ENCODE measurements at places on chromosomes 6 and 20. TPM values are rescaled to one million over a fixed set of nuclear protein-coding genes. Genes with fewer than 3 reads are reported as not detected.

DNA sequence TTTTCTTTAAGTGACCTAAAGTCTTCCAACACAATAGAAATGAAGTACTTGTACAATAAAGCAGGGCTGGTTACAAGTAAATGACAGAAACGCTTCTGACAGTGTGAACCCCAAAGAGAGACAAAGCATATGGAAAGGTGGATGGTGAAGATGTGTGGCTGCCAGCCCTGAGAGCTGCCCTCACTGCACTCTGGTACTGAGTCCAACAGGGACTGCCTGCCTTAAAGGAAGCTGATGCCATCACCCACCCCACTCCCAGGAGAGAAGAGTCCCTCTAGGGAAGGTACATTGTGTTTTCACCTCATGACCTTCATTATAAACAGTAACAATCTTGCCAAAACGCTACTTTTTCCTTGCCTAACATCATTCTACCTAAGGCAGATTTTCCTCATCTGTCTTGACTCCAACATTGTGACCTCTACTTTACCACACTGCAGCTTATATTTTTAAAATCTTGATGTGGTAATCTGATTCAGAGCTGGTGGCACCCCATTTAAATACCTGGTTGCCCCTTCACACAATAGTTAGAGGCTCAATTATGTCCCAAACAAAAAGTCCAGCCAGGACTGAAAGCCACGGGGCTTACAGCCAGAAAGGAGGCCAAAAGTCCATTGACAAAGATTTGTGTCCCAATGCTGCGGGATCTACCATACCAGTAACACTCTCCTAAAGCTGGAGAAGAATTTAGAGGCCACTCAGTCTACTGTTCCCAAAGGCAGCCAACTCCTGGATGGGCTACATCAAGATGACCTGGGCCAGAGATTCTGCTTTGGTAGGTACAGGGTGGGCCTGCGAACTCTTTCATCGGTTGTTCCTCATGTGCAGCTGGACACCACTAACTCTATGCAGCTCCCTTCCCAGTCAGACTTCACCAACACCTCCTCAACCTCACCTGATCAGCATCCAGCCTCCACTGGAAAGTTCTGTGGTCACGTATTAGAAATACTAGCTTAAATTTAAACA lies 4.4 kb downstream of the APMAP start:
- H3K4me3 ChIP-seq: peak overlapping the region; percentile 31
- no peak for DNase-seq
- H3K36me3 ChIP-seq: no peaks in the 10 kb centered on the region
- no peak overlapping the region for H3K27ac ChIP-seq
- no peaks in the 10 kb centered on the region for H3K27me3 ChIP-seq

DNA sequence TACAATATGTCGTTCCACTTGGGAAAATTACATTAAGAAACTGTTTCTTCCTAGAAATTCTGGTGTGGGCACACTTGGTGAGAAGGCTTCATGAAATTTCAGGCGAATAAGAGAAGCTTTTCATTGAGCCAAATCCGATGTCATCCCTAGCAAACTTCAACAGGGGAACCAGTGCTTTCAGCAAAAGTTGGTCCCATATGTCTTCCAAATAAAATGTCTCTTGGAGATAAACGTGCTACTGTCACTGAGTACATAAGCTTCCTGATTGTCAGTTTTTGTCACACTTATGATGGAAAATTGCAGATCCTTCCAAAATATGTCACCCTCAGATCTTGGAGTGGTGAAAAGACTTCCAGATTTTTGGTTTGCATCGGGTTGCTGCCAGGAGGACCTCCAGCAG lies 31.1 kb upstream of the SLC35A1 start:
- H3K27ac ChIP-seq: no peak overlapping the region
- no peak overlapping the region for H3K4me3 ChIP-seq
- no peak for DNase-seq
- no peaks in the 10 kb centered on the region for H3K36me3 ChIP-seq
- no peaks in the 10 kb centered on the region for H3K4me1 ChIP-seq

DNA sequence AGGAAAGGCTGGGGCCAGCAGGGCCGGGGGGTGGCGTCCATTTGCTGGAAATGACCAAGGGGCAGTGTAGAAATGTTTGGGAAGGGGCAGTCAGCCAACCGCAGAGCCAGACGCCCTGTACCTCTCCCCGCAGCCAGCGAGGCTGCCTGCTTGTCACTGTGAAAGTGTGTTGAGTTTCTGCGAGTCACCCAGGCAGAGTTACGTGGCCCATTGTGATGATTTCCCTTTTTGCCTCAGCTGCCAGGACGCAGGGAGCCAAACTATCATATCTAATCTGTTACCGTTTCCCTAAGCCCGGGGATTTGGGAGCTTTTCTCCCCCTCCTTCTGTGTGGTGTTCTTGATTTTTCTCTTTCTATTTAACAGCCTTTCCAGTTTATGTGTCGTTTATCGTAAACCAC lies 67.9 kb upstream of the STX16 start:
- H3K36me3 ChIP-seq: peaks cover 11% of the 10 kb centered on the region
- H3K27me3 ChIP-seq: peaks cover 15% of the 10 kb centered on the region
- peaks cover 10% of the 10 kb centered on the region for H3K4me1 ChIP-seq
- no peak for DNase-seq

DNA sequence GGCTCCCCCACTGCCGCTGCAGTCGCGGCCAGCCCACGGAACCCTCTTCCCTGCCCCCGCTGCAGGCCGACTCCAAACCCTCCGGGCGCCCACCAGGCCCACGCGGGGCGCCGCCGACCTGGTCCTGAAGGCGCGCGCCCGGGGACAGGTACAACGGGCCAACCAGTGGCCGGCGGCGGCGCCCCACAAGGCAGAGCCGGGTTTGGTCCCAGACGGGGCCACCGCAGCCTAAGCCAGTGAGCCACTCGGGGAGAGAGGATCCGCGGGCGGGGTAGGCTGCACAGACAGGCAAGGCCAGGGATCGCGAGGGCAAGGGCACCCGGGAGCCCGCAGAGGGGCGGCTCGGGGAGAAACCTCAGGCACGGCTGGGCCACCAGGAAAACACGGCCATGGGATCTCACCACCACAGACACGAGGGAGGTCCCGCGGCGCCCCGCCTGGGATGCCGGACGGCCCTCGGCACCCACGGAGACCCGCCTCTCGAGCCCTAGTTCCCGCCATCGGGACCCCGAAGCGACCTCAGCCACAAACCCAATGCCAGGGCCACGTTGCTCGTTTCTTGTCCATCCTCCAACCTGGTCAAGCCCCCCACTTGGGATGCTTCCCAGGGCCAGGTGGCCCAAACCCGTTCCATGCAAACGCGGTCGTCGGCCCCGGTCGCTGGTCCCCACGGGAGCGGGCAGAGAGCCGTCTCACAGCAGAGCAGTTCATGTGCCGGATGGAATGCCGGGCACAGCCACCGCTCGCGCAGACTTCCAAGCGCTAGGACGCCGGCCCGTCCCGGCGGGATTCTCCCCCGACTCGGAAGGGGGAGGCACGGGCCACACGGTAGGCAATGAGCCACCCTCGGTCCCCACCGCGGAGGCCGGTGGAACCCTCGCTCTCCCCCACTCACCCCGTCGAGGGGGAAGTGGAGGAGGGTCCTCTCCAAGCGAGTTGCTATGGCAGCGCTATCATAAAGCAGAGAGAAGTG lies 1956.6 kb upstream of the DEFB115 start:
- H3K27me3 ChIP-seq: peaks cover 28% of the 10 kb centered on the region
- no peak overlapping the region for H3K27ac ChIP-seq
- no peaks in the 10 kb centered on the region for H3K4me1 ChIP-seq
- no peak for DNase-seq
- no peak overlapping the region for H3K4me3 ChIP-seq

- peaks cover 2% of the 10 kb centered on the region for H3K4me1 ChIP-seq
- peaks cover 4% of the 10 kb centered on the region for H3K36me3 ChIP-seq
- no peaks in the 10 kb centered on the region for H3K27me3 ChIP-seq
- no peak for DNase-seq
- no peak overlapping the region for H3K27ac ChIP-seq
These were observed 38.1 kb upstream of the PROKR2 start for GRCh38 chr20:5354901-5355300.

DNA sequence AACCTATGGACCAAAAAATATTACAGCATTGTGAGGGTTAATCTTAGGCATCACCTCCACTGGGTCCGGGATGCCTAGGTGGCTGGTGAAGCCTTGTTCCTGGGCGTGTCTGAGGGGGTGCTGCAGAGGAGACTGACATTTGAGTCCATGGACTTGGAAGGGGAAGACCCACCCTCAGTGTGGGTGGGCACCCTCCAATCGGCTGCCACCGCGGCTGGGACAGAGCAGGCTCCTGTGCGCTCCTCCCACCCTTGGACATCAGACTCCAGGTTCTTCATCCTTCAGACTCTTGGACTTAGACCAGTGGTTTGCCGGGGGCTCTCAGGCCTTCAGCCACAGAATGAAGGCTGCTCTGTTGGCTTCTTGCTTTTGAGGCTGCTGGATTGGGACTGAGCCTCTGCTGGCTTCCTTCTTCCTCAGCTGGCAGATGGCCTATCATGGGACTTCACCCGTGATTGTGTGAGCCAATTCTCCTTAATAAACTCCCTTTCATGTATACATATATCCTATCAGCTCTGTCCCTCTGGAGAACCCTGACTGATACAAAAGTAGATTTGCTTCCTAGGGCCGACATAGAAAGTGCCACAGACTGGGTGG lies 113.1 kb downstream of the TTLL2 start:
- no peaks in the 10 kb centered on the region for H3K27me3 ChIP-seq
- H3K4me3 ChIP-seq: no peak overlapping the region
- H3K27ac ChIP-seq: no peak overlapping the region

DNA sequence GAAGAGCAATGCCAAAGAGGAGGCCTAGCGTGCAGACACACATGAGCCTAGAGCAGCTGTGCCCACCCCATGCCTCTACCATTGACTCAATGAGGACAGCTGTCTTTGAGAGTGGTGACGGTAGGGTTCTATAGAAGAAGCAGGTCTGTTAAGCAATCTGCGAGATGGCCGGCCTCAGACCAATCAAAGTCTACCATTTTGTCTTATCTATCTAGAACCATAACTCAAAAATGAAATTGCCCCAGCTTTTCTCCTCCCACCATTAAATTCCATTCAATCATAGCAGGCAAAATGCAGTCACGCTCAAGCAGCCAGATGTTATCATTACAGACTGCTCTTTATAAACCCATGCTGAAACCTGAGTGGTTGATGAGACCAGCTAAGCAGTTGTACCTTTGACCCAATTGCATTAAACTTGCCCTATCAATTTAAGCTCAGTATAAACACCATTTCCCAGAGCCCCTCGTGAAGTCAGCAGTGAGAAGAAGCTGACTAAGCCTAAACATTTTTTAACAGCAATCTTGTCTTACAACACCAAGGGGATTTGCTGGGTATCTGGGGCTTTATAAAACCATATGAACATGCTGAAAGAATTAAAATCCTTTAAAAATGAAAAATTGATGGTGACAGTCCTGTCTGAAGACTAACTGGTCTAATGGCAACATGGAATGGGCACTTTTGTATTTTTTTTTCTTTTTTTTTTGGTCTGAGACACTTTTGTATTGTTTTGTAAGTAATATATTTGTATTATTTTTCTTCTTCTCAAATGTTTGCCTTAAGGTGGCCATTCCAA lies 57.5 kb downstream of the FOXC1 start:
- no peak overlapping the region for H3K27ac ChIP-seq
- H3K27me3 ChIP-seq: no peaks in the 10 kb centered on the region
- H3K4me1 ChIP-seq: peaks cover 2% of the 10 kb centered on the region
- H3K36me3 ChIP-seq: no peaks in the 10 kb centered on the region

GRCh38 chr20:63741676-63742380 lies 2.3 kb downstream of the SLC2A4RG start:
- H3K27me3 ChIP-seq: peaks cover 8% of the 10 kb centered on the region
- H3K36me3 ChIP-seq: no peaks in the 10 kb centered on the region
- no peak overlapping the region for H3K4me3 ChIP-seq
- DNase-seq: no peak
- no peak overlapping the region for H3K27ac ChIP-seq
- H3K4me1 ChIP-seq: peaks cover 2% of the 10 kb centered on the region

- no peak overlapping the region for H3K4me3 ChIP-seq
- H3K27me3 ChIP-seq: peaks cover 1% of the 10 kb centered on the region
- H3K4me1 ChIP-seq: no peaks in the 10 kb centered on the region
These were observed 15.7 kb upstream of the HLA-C start for GRCh38 chr6:31287619-31288018.

- no peak overlapping the region for H3K4me3 ChIP-seq
- no peaks in the 10 kb centered on the region for H3K36me3 ChIP-seq
- DNase-seq: no peak
- no peak overlapping the region for H3K27ac ChIP-seq
- H3K27me3 ChIP-seq: peaks cover 15% of the 10 kb centered on the region
These were observed 53.4 kb downstream of the AKAP12 start for GRCh38 chr6:151292974-151293687.

DNA sequence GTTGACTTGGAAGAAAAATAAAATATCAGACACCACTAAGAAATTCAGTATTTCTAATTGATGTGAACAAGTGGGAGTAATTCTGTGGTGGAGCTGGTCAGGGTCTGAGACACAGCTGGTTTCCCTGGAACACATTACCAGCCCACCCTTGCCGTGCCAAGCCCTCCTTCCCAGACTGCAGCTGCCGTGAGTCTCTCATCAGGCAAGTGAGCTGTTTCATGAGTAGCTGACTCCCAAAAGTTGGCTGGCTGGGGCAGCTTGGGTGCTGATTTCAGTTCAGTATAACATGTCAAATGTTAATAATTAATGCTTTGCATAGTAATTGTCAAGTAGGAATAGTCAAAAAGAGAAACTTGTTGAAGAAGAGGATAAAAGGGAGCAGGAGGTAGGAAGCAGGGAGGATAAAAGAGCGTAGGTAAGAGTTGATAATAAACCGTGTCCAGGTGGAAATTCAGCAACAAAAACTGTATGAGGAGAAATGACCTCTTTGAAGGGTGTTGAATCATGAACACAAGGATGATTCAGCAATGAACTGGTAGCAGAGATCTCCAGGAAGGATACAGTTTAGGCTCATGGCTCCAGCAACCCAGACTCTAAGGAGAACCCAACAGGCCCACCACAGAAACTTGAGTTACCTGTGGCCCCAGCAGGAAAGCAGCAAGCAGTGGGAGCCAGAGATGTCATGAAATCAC lies 110.9 kb upstream of the SSTR4 start:
- no peak overlapping the region for H3K27ac ChIP-seq
- no peak for DNase-seq
- H3K4me3 ChIP-seq: no peak overlapping the region
- peaks cover 2% of the 10 kb centered on the region for H3K27me3 ChIP-seq
- H3K36me3 ChIP-seq: no peaks in the 10 kb centered on the region

GRCh38 chr20:49786196-49786595 lies 26.4 kb upstream of the SLC9A8 start:
- H3K27ac ChIP-seq: no peak overlapping the region
- no peak for DNase-seq
- H3K36me3 ChIP-seq: no peaks in the 10 kb centered on the region
- H3K4me1 ChIP-seq: no peaks in the 10 kb centered on the region
- H3K27me3 ChIP-seq: no peaks in the 10 kb centered on the region
- no peak overlapping the region for H3K4me3 ChIP-seq

Gene SLC17A1
- not detected for total RNA-seq

Gene AGER
- 13.2 TPM for total RNA-seq

Gene SLCO4A1
- total RNA-seq: 26.5 TPM
